HuH-7 (cell line): ENCODE measurements at places on chromosomes 12 and 14.

GRCh38 chr12:97063292-97063935 is 156.4 kb downstream of the NEDD1 start:
- DNase-seq: no peak

GRCh38 chr12:89082370-89082753 is 269.9 kb downstream of the DUSP6 start:
- no peak for DNase-seq

DNA sequence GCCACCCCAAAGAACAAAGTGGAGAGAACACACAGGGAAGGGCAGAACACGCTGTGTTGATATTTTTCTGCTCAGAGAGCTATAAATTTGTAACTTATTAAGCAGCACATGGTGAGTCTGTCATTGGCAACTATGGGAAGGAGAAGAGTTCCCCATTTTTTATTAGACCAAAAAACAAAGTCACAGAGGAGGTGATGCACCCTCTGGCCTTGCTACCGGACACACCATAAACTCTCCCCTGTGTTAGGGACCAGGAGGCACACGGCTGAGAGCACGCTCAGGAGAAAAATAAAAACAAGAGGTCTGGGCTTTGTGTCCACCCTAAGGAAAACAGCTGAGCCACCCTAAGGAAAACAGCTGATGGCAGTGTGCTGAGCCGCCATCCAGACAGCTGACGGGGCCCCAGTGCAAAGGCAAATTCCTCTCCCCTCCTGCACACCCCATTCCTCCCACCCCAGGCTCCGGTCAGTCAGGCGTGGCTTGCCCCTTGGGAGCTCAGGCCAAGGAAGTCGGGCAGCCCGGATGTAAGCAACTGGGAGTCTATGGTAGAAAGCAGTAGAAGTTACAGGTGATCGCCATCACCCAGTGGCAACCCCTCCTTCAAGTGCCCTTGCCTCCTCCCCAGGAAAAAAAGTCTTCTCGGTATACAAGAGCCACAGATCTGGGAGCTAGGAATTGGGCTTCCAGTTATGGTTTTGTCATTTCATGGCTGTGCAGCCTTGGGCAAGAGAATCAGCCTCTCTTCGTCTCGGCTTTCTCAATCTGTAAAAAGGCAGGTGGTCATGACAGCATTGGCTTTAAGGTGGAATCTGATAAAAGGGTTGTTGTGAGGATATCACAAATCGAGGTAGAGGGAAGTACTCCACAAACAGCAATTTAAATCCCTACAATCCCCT is 2.4 kb downstream of the PXN start:
- no peak for DNase-seq

DNA sequence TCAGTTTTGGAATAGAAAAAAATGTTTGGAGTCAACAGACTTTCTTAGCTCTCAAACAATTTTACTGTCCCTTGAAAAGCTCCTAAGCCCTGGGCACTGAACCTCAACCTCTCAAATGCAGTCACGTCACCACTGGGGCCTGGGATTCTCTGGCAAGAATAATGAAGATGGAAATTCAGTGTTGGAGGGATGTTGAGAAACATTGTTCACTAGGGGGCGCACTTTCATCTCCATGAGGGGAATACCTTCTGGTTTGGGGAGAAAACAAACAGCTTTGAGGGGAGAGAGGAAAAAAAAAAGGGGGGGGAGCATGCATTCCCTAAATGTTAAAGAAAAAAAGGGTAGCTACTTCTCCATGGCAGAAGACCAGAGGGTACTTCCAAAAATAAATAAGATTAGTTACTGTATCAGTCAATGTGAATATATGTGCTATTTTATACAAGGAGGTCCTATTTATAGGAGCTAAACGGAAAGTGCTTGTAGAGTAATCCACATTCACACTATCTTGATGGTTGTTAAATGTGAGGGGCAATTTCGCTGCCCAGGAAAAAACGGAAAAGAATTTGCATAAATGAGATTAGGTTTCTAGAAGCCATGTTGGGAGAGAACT is 5.8 kb upstream of the TBPL2 start:
- peak; percentile 69 for DNase-seq
